ENCODE measurements at places on chromosomes 7 and 10.

DNA sequence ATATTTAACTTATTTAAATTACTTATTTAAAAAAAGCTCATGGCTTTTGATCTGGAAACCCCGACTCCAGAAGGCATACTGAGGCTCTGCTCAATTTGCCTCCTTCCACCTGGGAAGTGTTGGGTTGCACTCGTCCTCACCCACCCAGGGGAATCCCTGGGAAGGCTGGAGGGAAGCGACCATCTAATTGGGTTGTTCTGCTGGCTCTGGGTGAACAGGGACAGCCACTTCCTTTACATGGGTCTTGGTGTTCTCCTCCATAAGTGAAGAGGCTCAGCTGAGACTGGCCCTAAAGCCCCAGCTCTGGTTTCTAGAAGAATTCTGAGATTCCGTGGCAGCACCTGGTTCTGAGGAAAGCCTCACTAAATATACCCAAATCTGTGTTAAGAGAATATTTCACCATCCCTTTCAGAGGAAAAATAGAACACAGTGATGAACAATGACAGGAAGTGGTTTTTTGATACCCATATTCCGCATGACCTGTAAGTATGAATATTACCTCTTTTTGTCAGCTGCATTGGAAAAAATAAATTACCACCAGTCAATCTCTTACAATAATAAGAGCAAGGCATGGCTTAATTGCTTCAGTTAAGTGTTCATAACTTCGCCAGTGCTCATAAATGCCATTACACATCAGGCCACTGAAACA is 131.1 kb upstream of the SHH start:
- DNase-seq = no peak

- DNase-seq = no peak
These were observed 50.0 kb downstream of the ADAM22 start for GRCh38 chr7:87984088-87984487.

DNA sequence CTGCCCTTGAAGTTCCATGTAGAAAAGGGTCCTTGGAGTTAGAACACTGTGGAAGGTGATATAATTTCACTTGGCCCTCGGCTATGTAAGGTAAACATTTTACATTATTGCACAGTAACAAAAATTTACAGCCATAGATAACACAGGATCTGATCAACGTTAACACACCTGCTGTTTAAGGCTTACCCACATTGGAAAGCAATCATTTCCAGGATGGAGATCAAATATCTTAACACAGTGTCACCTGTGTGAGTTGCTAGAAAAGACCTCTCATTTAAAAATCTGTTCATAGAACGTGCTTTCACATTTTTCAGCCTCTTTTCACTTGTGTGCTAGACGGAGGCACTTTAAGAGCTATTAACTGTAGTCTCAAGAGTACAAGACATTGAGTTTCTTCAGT is 1.9 kb downstream of the TMEM229A start:
- no peak for DNase-seq

GRCh38 chr7:106480161-106480579 is 180.8 kb downstream of the CCDC71L start:
- no peak for DNase-seq

GRCh38 chr10:96910488-96911395 is 78.6 kb downstream of the LCOR start:
- DNase-seq = peak; percentile 51

- no peak for DNase-seq
These were observed 16.5 kb downstream of the MAT1A start for GRCh38 chr10:80272793-80273522.

DNA sequence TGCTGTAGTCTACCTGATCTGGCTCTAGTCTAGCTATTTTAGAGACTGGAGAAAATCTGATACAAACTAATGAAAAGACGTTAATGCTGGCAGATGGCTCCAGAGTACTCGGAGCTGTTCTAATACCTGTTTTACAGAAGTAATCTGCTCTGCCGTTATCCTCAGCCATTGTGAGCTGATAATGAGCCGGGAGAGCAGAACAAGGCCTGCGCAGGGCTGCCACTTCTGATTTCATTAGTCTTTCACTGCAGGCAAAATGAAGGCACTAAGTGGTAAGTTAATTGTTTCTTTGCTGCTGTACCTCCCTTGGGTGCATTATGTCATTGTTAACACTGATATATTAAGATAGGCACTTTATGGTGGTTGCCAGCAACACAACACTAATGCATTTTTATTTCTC is 456.4 kb upstream of the PFKP start:
- no peak for DNase-seq

GRCh38 chr7:47652591-47652990 is 70.7 kb upstream of the TNS3 start:
- no peak for DNase-seq

GRCh38 chr10:63221950-63222349 is 88.8 kb downstream of the NRBF2 start:
- DNase-seq = no peak

DNA sequence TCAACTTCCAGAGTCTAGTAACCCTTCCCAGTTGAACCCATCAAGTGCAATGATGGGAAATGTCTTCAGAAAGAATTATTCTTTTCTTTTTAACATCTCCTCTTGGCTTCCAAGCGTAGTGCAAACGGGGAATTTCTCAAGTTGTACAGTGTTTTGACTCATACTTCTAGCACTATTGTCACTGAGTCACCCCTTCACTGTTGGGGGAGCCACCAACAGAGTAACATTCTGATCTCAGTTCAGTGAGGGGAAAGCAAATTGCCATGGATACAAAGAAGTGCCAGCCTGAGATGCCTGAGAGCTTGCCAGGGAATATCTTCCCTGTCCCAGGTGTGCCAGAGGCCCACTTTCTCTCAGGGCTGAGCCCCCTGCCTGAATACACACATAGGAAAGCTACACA is 31.0 kb downstream of the CYP3A5 start:
- DNase-seq = no peak

DNA sequence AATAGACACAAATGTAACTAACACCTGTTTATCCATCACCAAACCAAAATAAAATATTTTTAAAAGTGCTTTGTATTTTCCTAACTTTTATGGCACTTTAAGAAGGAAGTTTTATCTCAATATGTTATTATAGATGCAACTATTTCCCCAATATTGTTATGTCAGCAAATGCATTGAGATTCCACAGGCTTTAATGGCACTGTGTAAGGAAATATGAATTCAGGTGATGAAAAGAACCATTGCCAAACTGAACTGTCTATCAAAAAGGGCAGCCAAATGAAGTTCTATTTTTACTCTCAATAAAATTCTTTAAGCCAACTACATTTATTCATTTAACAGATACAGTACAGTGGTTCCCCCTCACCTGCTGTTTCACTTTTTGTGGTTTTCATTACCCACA is 67.2 kb upstream of the OIT3 start:
- DNase-seq = no peak

DNA sequence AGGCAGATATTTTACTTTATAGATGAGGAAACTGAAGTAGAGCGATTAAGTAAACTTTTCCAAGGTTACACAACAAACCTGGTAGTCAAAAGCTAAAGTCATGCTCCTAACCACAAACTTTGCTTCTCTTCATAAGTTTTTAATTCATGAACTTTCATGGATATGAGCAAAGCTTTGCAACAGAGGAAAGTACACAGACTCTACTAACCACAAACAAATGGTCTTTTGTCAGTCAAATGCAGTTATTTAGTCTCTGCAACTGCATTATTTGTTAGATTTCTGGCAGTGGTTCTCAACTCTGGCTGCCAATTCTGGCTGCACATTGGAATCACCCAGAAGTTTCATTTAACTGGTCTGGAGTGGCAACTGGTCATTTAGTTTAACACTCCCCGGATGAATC is 140.6 kb upstream of the TMEM168 start:
- DNase-seq = no peak

GRCh38 chr10:121594623-121595350 is 3.5 kb downstream of the FGFR2 start:
- DNase-seq = no peak

GRCh38 chr10:131077031-131077430 is 234.5 kb downstream of the TCERG1L start:
- DNase-seq = no peak

DNA sequence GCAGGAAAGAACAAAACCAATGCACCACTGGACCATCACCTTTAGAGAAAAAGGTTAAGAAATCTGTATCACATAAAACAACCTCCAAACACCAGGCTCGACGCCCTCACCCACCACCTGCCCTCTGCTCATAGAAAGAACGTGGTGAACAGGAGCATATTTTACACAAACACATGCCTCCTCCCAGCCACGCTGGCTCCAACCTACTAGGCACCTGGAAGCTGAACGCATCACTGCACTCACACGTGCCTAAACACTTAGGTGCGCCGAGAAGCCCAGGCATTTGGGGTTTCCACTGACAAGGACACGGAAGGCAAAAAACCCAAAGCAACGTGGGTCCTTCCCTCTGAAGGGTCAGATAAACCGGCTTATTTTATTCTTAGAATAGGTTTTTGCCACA is 56.0 kb downstream of the PTPRN2 start:
- peak; percentile 46 for DNase-seq

- DNase-seq = no peak
These were observed 282.1 kb upstream of the MKLN1 start for GRCh38 chr7:131045526-131045925.

- no peak for DNase-seq
These were observed 64.9 kb downstream of the PPP1R9A start for GRCh38 chr7:94972296-94972695.

- DNase-seq = peak; percentile 67
These were observed 10.7 kb upstream of the REPIN1 start for GRCh38 chr7:150357771-150358427.

DNA sequence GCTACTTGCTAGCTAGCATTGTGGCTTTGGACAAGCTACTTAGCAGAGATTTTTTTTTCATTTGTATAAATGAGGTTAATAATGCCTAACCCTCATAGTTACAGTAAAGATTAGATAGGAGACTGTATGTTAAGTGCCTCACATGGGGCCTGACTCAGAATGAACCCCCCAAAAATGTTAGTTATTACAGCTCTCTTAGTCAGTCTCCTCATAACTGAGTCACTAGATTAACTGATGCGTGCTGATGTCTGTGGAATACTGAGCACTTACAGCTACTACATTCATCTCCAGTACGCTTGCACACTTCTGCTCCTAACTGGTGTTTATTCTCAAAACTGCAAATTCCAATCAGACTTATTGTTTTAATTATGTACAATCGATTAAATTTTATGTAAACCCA is 315.3 kb downstream of the SNX13 start:
- DNase-seq = no peak

DNA sequence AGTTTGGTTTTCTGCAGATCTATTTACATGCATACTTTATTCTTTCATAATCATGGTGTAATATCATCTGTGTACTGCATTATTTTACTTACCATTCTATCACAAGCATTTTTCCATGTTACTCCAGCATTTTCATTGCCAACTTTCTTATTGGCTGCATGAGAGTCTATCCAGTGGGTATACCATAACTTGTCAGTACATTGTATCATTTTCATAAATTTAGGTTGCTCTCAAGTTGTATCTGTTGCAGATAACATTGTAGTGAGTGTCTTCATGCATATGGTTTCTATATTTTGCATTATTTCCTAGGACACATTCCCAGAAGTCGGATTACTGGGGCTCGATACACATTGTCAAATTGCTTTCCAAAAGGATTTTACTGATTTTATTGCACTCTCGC is 87.2 kb upstream of the INSYN2A start:
- DNase-seq = no peak

- DNase-seq = no peak
These were observed 1.2 kb upstream of the PALS2 start for GRCh38 chr7:24572016-24572392.

DNA sequence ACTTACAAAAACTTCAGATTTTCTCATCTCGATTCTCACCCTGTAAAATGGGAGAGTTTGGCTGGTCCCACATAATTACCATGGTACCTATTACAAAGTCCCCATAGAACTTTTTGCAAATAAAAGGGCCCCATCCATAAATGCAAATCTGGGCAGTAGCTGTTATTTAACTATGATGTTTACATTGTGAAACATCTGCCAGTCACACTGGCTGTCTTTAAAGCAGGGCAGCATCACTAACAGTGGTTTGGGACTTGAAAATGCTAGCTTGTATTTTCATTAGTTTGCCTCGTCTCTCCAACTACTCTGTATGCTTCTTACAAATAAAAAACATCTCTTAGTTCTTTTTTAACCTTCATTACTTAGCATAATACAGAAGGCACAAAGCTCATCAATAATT is 240.7 kb downstream of the FZD1 start:
- DNase-seq = no peak

GRCh38 chr7:55570218-55570873 is 2.0 kb downstream of the VOPP1 start:
- DNase-seq = no peak

- no peak for DNase-seq
These were observed 630.1 kb downstream of the SORCS1 start for GRCh38 chr10:106534441-106534840.

DNA sequence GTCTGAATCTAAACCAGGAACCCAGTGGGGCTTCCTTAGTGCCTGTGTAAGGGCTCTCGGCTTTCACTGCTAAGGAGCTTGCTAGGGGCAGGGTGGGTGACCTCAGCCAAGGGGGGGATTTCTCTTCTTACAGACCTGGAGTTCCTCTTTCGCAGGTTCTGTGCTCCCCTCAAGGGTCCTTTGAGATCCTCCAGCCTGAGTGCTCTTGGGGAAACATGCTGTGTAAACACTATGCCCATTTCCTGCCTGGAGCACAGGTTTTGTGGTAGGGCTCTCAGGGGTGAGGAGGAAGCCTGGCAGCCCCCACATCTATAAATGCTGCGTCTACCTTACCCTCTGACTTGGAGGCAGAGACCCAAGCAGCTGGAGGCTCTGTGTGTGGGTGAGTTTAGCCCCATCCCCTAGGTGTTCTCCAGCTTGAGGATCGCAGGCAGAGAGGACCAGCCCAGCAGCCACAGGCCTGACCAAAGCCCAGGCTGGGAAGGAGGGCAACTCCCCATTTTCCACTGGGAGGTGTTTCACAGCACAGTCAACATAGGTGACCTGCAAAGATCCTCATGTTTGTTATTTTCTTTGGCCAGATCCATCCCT is at the start of gene SFTPA1:
Gene SFTPA1, plus strand, starts transcription at position 339 of the 591 bp plus-strand sequence. CDS start 887 bp downstream, outside the sequence.
- DNase-seq = no peak

DNA sequence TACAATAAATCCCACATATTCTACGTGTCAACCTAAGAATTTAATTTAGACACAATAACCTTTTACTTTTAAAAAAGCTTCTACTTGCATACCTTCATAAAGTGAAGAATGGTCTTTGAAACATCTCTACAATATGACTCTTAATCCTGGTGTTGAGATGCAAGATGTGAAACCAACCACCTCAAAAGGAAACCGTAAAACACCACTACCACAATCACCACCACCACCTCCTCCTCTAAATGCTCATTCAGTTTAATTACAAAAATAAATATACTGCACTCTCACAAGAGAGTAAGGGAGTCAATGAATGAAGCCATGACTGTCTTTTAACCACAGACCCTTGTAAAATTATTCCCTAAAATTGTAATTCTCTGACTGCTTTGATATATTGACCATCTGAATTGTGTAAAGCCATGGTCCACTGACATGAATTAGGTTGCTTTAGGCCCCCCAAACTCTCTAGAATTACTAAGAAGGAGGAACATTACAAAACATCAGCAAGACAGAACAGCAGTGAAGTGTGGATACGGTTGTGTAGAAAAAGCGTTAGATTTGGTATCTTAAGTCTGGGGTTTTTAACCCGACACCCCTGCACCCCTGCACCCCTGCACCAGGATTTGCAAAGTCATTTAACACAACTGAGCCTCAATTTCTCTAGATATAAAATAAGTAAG is 171.4 kb downstream of the SFMBT2 start:
- DNase-seq = no peak
